Brain microvascular endothelial cell (primary cell): ENCODE measurements at places on chromosomes 12 and 14.

DNA sequence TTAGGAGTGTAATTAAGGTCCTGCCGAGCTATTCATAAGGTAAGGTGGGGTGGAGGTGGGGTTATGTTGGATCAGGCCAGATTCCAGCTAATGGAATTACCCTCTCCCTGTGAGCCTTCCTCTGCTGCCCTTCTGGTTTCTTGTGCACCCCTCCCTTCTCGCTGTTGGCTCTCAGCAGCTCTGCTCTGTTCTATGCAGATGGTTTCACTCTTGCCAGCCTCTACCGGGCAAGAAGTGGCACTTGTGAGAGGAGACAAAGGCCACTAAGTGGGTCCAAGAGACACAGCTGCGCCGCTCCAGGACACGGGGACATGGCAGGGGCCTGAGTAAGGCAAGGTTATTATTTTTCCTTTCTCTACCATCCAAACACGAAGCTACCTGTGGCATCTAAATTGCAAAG, 334.4 kb downstream of the EMP1 start:
- no peak for DNase-seq

DNA sequence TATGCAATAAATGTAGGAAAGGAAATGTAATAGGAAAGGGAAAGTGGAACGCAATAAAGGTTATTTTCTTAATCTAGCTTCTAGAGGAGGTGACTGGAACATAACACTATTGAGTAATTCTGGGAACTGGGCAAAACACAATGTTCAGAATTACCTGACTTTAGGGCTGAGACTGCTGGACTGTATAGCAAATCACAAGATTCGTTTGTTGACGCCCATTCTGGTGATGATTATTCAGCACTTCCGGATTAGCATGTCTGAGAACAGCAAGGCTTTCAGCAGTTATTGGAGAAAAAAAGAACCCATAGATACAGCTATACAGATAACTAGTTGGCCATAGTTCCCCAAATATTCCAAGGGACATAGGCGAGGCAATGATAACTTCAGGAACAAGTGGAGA, 2.3 kb upstream of the KLRD1 start:
- DNase-seq: no peak

GRCh38 chr14:90091393-90091792, 29.6 kb downstream of the KCNK13 start:
- DNase-seq: peak; percentile 62

DNA sequence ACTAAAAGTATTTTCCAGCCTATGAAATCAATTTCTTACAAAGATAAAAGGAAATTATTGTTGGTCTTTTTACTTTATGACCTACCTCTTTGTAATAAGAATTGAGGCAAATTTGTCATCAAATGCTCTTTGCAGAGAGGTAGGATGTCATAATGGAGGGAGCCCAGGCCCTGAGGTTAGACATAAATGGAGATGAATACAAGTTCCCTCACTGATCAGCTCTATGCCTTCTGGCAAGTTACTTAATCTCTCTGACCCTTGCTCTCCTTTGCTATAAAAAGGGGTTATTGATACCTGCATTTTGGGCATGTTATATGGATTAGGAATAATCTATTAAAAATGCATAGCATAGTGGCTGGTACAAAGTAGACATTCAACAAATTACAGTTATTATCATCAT, 146.9 kb upstream of the KRR1 start:
- no peak for DNase-seq

DNA sequence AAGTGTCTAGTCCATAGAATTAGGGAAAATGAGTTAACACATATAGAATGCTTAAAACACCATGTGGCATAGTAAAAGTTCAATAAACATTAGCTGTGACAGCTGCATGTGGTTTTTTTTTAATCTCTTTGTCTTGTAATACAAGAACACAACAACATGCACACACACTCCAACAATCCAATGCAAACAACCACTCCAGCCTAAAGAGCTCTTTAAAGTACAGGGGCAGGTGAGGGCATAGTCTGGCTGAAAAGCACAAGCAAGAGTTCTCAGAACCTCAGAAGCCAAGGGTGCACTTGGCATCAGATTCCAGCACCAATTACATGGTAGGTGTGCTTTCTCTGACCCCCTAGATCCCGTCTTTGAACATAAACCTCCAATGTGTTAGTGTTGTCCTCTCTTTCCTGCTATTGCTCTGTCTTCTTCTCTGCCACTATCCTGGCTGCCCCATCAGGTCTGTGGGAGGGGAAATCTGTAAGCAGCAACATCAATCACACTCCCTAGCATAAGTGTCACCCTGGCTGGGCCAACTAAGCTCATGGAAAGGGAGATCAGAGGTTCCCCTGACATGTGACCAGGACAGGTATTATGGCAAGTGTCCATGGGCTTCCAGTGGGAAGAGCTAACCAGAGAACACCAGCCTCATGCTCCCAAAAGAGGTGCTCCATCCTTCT, 91.0 kb downstream of the SLC8A3 start:
- DNase-seq: no peak

GRCh38 chr14:86168371-86168770, 638.4 kb downstream of the FLRT2 start:
- no peak for DNase-seq

DNA sequence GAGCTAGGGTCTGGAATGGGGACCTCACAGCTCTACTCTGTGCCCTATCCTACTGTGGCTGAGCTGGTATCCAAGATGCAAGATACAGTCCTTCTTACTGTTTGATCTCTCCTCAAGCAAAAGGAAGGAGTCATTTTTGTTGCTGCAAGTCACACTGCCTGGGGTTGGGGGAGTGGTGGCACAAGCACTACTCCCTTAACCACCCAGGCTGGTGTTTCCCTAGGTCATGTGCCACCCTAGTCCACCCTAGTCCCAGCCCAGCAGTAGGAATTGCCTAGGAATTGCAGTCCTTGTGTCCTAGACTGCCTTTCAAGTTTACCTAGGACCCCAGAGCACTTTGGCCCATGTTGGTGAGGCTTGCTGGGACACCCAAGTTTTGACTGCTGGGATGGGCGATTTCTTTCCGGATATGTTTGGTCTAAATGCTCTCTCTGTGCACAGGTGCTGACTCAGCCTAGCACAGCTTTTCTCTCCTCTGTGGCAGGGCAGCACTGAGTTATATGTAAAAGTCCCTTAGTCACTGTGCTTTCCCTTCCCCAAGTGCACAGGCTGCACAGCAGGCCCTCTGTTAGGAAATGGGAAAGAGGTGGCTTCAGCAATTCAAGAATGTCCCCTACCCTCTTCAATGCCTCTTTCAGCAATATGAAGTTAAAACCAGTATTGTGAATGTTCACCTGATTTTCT, 54.9 kb downstream of the SLC6A15 start:
- no peak for DNase-seq
